ENCODE measurements at places on chromosomes 2 and 18. TPM values are rescaled to one million over a fixed set of nuclear protein-coding genes. Genes with fewer than 3 reads are reported as not detected.

The MAP3K19 gene
- not detected for total RNA-seq

The RMND5A gene
- total RNA-seq: 38.8 TPM

DNA sequence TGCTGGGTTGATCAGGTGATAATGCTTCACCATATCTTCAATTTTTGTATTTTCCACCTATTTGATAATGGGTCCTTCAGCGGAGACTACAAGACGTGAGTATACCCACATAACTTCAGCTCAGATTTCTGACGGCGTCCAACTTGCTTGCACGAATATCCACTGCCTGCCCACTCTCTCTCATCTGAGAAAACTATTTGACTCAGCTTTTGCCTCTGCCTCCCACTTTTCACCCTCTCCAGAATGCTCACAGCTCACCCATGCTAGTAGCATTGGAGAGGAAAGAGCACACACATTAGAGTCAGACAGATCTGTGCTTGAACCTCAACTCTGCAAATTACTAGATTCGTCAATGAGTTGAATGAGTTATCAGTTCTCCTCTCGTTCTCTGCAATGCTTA lies 166.8 kb downstream of the BCL2 start:
- peaks cover 9% of the 10 kb centered on the region for H3K27me3 ChIP-seq
- no peaks in the 10 kb centered on the region for H3K36me3 ChIP-seq
- H3K4me1 ChIP-seq: peaks cover 20% of the 10 kb centered on the region
- no peak overlapping the region for H3K27ac ChIP-seq

DNA sequence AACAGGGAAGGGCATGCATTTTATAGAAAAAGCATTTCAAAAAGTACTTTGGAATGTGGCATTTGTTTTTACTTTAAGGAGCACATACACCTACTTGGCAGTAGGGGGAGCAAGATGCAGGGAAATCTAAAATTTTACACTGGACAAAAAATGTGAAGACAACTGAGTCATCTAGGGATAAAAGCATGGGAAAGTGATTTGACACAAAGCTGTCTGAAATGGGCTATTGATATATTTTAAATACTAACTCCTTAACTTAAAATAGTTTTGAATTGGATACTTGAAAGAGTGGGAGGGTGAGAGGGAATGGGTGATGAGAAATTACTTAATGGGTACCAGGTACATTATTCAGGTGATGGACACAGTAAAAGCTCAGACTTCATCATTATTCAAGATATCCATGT lies 15.8 kb downstream of the TMEM200C start:
- H3K27me3 ChIP-seq: no peaks in the 10 kb centered on the region
- no peak for DNase-seq
- H3K36me3 ChIP-seq: no peaks in the 10 kb centered on the region

GRCh38 chr2:212609479-212609878 lies 70.9 kb upstream of the ERBB4 start:
- no peak for DNase-seq
- no peak overlapping the region for H3K4me3 ChIP-seq
- H3K36me3 ChIP-seq: no peaks in the 10 kb centered on the region
- H3K27me3 ChIP-seq: no peaks in the 10 kb centered on the region

Measured in glutamatergic neuron (in vitro differentiated cells).